ENCODE measurements at places on chromosomes 16 and 17.

DNA sequence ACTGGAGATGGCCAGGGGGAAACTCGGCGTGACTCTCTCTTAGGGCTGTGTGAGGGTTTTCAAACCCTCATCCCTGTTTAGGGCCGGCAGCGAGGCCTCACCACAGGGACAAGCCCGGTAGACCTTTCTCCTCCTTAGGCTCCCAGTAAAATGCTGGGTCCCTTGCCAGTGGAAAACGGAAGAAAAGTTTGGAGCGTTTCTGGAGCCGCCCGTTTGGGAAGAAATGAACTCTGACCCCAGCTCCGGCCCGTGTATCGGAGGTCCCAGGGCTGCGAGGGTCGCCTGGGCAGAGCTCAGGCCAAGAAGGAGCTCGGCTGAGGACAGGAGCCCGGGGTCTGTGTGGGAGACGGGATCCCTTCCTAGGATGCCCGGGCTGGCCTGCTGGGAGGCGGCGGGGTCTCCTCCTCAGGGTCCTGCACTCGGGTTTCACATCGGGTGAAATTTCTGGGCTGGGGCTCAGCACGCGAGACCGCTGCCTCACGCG is 23.2 kb downstream of the ZNF213 start:
- no peak for DNase-seq

GRCh38 chr17:49028271-49028670 is 31.1 kb downstream of the IGF2BP1 start:
- no peak for DNase-seq

GRCh38 chr17:36740157-36740556 is 138.8 kb downstream of the MRM1 start:
- DNase-seq, result no peak

GRCh38 chr16:2785101-2785991 is 2.0 kb downstream of the PRSS33 start:
- DNase-seq, result no peak

GRCh38 chr16:54493594-54493993 is 207.0 kb upstream of the IRX3 start:
- no peak for DNase-seq

Data from RWPE1 (cell line).